ENCODE measurements at places on chromosomes 13 and 19. TPM values are rescaled to one million over a fixed set of nuclear protein-coding genes. Genes with fewer than 3 reads are reported as not detected.

DOHH gene
- 11.6 TPM for total RNA-seq

SHISA7 gene
- not detected for total RNA-seq

DNA sequence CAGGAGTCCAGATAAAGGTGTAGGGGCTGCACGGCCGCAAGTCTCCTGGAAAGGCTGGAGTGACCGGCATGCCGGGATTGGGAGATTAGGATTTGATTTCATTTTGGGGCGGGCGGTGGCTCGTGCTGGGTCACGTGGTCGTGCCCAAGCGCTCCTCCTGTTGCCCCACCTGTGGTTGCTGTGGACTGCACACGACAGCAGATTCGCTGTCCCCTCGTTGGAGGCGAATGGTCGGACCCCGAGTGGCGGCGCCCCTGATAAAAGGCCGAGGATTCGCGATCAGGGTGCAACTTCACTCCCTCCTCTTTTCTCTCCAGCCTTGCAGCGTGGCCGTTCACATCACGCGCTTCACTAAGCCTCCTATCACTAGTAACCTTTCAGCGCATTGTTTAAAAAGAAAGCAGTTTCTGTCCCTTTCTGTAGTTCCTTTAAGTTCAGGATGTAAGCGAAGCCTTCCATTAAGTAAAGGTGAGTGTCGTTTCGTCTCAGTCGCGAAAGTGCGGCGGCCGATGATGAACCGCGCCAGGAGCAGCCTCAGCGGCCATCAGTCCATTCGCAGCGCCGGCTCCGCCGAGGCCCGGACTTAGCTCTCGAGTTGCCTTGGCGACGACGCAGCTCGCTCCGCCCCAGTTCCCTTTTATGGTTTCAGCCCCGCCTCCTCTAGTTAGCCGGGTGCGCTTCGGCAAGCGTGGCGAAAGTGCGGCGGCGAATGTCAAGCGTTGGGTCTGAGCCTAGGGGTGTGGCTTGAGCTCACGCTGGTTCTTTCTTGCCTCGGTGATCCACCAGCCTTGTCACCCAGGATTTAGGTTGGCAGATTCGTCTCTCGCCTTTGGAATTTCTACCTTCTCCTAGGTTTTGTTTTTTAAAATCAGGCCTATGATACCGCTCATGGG lies 1.7 kb upstream of the PPP1R37 start:
- DNase-seq = peak; percentile 99
- H3K36me3 ChIP-seq = peaks cover 72% of the 10 kb centered on the region
- H3K27me3 ChIP-seq = no peaks in the 10 kb centered on the region
- peak overlapping the region; percentile 77 for H3K4me3 ChIP-seq
- peak overlapping the region; percentile 96 for H3K27ac ChIP-seq

- H3K27me3 ChIP-seq = no peaks in the 10 kb centered on the region
- no peak overlapping the region for H3K4me3 ChIP-seq
- no peak overlapping the region for H3K27ac ChIP-seq
- H3K4me1 ChIP-seq = peaks cover 14% of the 10 kb centered on the region
- DNase-seq = no peak
These were observed 44.8 kb downstream of the MBNL2 start for GRCh38 chr13:97266772-97267417.

- H3K27me3 ChIP-seq = peaks cover 34% of the 10 kb centered on the region
- no peak overlapping the region for H3K4me3 ChIP-seq
- no peak overlapping the region for H3K27ac ChIP-seq
- peaks cover 13% of the 10 kb centered on the region for H3K36me3 ChIP-seq
- no peak for DNase-seq
These were observed 527 bp downstream of the PODNL1 start for GRCh38 chr19:13937479-13938300.

DNA sequence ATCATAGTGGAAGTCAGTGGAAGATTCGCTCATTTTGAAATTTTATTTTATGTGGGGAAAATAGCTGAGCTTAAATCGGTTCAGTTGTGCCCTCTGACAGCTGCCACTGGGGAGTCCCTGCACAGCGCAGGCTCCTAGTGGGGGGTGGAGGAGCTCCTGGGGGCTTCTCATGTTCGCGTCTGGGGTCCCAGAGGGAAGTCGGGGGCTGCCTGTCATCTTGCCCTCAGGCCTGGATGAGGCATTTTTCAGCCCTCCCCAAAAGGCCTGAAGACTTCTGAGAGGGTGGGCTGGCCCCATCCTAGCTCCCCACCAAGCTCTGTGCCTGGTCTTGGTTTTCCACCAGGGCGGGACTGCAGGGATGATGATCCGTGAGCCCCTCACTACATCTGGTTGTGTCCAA lies 82.1 kb downstream of the CHST8 start:
- H3K27ac ChIP-seq = no peak overlapping the region
- H3K4me1 ChIP-seq = no peaks in the 10 kb centered on the region
- H3K4me3 ChIP-seq = no peak overlapping the region
- DNase-seq = no peak
- peaks cover 85% of the 10 kb centered on the region for H3K27me3 ChIP-seq

GRCh38 chr13:21405309-21405708 lies 53.8 kb downstream of the ZDHHC20 start:
- no peaks in the 10 kb centered on the region for H3K36me3 ChIP-seq
- no peak for DNase-seq
- no peak overlapping the region for H3K27ac ChIP-seq
- no peaks in the 10 kb centered on the region for H3K27me3 ChIP-seq
- no peak overlapping the region for H3K4me3 ChIP-seq
- H3K4me1 ChIP-seq = no peaks in the 10 kb centered on the region

GRCh38 chr13:62302341-62302740 lies 886.7 kb upstream of the PCDH20 start:
- H3K4me1 ChIP-seq = no peaks in the 10 kb centered on the region
- DNase-seq = no peak
- H3K27me3 ChIP-seq = no peaks in the 10 kb centered on the region
- H3K4me3 ChIP-seq = no peak overlapping the region
- no peak overlapping the region for H3K27ac ChIP-seq

- DNase-seq = no peak
- H3K4me1 ChIP-seq = no peaks in the 10 kb centered on the region
- H3K27me3 ChIP-seq = no peaks in the 10 kb centered on the region
These were observed 6.5 kb upstream of the SCEL start for GRCh38 chr13:77528834-77529500.

DNA sequence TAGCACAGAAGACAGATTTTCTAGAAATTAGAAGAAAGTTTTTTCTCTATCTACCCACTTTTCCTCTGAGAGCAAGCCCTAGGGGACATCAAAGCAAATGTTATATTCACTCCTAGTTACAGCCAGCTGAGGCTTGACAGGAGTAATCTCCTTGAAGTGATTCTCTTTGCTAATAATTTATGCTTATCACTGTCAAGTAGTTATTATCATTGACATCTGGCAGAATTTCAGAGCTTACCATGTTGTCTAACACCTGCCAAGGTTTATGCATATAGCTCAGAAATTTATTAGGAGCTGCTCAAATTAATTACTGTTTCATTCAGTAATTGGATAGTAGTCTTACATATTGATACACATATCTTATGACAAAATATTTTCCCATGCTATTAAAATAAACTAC lies 465.9 kb upstream of the ATXN8OS start:
- no peaks in the 10 kb centered on the region for H3K36me3 ChIP-seq
- H3K27me3 ChIP-seq = no peaks in the 10 kb centered on the region
- H3K4me3 ChIP-seq = no peak overlapping the region
- H3K27ac ChIP-seq = no peak overlapping the region
- no peak for DNase-seq
- no peaks in the 10 kb centered on the region for H3K4me1 ChIP-seq

- DNase-seq = no peak
- H3K36me3 ChIP-seq = no peaks in the 10 kb centered on the region
- H3K4me3 ChIP-seq = no peak overlapping the region
These were observed 26.3 kb upstream of the GJB6 start for GRCh38 chr13:20258208-20258962.

DNA sequence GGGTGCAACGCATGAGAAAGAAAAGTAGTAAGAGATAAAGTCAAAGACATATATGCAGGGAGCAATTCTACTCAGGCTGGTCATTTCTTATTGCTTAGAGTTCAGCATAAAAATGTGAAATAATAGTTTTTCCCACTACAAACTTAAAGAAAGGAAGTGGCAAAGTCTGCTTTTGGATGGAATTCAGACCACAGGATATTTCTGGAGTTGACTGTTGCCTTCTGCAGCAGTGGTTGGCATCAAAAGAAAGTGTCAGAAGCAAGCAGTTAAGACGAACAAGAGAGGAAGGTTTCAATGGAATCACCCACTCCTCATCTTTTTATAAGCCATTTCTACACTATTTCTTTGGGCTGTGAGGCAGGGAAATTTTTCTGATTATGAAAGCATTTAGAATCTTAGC lies 36.2 kb upstream of the TRPC4 start:
- no peaks in the 10 kb centered on the region for H3K4me1 ChIP-seq
- no peak overlapping the region for H3K27ac ChIP-seq
- DNase-seq = no peak
- H3K27me3 ChIP-seq = no peaks in the 10 kb centered on the region

DNA sequence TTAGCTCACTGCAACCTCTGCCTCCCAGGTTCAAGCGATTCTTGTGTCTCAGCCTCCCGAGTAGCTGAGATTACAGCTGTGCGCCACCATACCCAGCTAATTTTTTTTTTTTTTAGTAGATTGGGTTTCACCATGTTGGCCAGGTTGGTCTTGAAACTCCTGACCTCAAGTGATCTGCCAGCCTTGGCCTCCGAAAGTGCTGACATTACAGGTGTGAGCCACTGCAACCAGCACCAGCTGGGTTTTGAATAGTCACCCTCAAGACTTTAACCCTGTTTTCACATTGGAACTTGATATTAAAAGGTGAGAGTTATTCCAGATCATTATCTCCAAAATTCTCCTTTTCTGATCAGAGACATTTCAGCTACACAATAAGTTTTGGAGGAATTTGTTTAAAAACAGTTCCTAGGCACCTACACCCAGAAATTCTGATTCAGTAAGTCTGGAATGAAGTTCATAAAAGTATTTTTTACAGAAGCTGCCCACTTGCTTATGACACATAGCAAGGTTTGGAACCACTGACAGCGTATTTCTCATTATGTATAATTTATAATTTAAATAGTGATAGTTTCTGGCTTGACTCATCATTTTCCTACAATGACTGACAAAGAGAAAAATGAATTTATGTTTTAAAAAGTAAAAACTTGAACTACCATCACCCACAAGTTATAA lies 417.3 kb downstream of the DIAPH3 start:
- H3K4me1 ChIP-seq = no peaks in the 10 kb centered on the region
- DNase-seq = no peak
- H3K27ac ChIP-seq = no peak overlapping the region
- no peaks in the 10 kb centered on the region for H3K36me3 ChIP-seq

DNA sequence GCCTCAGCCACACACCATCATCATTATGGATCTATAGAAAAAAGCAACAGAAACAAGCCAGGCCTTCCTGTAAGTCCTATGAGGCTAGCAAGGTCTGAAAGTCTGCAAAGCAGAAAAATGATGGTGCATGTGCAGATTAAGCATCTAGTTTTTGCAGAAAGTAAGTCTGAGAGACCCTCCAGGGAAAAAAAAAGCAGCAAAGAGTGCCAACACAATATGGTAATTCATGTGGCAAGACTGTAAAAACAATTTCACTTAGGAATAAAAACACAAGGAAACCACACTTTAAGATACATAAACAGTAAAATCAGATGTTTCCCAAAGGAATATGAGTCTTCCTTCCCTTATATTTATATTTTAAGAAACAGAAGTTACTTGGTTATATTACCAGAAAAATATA lies 112.3 kb upstream of the FBXL3 start:
- no peak overlapping the region for H3K27ac ChIP-seq
- no peaks in the 10 kb centered on the region for H3K27me3 ChIP-seq
- H3K4me3 ChIP-seq = no peak overlapping the region
- DNase-seq = no peak
- H3K4me1 ChIP-seq = no peaks in the 10 kb centered on the region
- peaks cover 5% of the 10 kb centered on the region for H3K36me3 ChIP-seq

DNA sequence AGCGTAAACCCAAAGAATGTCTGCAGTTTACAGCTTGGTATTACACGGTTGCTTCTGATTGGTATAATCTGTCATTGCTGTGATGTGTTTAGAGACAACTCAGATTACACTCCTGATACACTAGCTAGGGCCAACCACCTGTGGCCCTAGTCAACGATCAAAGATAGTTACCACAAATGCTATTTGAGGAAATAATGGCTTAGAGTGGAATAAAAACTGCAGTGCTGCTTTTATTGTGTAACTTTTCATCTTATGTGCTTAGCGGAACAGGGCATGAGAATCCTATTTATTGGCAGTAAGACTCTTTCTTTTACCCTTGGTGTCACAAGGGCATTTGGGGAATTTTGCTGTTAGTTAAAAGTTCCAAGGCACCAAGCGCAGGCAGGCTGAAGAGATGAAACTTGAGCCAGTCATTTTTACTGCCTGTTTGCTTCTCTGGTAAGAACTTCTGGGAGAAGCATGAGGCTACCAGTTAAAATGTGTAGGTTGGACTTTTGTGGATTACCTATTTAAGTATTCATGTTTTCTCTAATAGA lies 363.3 kb downstream of the KCNRG start:
- H3K4me3 ChIP-seq = no peak overlapping the region
- no peaks in the 10 kb centered on the region for H3K36me3 ChIP-seq
- H3K4me1 ChIP-seq = peaks cover 6% of the 10 kb centered on the region
- no peak overlapping the region for H3K27ac ChIP-seq
- DNase-seq = no peak

DNA sequence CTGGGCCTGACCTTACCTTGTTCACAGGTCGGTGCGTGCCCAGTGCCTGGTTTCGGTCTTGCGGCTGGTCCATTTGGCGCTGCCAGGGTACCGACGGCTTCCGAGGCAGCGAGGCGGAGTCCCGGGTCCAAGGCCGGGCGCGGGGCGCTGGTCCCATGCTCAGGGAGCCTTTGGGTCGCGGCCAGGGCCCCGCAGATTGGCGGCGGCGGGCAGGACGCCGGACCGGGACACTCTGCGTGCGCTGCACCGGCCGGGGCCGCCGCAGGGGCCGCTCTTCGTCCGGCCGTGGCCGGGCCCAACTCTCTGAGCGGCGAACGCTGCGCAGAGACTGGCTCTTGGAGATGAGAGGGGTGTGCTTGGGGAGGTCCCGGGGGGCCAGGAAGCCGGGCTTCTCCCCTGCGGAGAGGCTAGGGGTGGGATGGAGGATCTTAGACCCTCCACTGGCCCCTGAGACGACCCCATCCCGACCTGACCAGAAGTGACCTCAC lies 3.4 kb upstream of the WIZ start:
- peaks cover 10% of the 10 kb centered on the region for H3K4me1 ChIP-seq
- peaks cover 7% of the 10 kb centered on the region for H3K36me3 ChIP-seq
- peaks cover 62% of the 10 kb centered on the region for H3K27me3 ChIP-seq
- no peak overlapping the region for H3K27ac ChIP-seq
- no peak overlapping the region for H3K4me3 ChIP-seq
- DNase-seq = no peak

GRCh38 chr13:80630685-80631121 lies 289.8 kb upstream of the SPRY2 start:
- no peak for DNase-seq
- H3K4me1 ChIP-seq = no peaks in the 10 kb centered on the region
- H3K4me3 ChIP-seq = no peak overlapping the region
- no peaks in the 10 kb centered on the region for H3K27me3 ChIP-seq
- no peak overlapping the region for H3K27ac ChIP-seq

DNA sequence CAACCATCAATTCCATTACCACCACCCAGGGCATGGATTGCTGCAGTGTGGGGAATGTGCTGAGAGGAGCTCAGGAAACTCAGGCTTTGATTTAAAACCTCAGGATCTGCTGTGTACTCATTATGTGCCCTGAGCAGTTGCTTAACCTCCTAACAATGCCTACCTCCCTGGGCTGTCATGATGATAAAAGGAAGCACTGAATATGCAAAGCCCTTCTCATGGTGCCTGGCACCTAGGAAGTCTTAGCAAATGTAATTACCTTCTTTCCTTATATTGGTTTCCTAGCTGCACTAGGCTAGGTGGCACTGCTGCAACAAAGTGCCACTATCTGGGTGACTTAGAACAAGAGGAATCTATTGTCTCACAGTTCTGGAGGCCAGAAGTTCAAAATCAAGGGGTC lies 62.2 kb downstream of the KCTD12 start:
- H3K27ac ChIP-seq = no peak overlapping the region
- no peaks in the 10 kb centered on the region for H3K4me1 ChIP-seq
- H3K27me3 ChIP-seq = no peaks in the 10 kb centered on the region

All from Calu3 (cell line).